ELR (cell line): ENCODE measurements at places on chromosomes 11 and 22.
A peak's percentile ranks its signal among the peaks of the same experiment; 100 is the strongest.

- DNase-seq, result peak; percentile 65
These were observed 7.3 kb downstream of the CABP7 start for GRCh38 chr22:29727131-29727523.

DNA sequence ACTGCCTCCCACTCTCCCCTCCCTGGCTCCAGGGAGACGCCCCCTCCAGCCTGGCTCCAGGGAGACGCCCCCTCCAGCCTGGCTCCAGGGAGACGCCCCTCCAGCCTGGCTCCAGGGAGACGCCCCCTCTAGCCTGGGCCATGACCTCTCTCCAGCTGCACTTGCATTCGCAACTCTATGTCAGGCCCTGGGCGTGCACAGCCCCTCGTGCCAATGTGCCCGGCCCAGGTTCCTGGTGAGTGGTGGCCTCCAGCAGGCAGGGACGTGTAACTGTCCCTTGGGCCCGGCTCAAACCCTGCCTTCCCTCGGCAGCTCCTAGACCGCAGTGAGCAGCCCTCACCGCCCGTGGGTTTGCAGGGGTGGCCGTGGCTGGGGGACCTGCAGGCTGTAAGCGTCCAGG is 6.9 kb downstream of the MUC6 start:
- DNase-seq, result no peak

GRCh38 chr11:34191578-34191977 is 86.1 kb downstream of the NAT10 start:
- DNase-seq, result no peak

GRCh38 chr11:60995798-60996197 is 24.3 kb downstream of the CD6 start:
- DNase-seq, result no peak

DNA sequence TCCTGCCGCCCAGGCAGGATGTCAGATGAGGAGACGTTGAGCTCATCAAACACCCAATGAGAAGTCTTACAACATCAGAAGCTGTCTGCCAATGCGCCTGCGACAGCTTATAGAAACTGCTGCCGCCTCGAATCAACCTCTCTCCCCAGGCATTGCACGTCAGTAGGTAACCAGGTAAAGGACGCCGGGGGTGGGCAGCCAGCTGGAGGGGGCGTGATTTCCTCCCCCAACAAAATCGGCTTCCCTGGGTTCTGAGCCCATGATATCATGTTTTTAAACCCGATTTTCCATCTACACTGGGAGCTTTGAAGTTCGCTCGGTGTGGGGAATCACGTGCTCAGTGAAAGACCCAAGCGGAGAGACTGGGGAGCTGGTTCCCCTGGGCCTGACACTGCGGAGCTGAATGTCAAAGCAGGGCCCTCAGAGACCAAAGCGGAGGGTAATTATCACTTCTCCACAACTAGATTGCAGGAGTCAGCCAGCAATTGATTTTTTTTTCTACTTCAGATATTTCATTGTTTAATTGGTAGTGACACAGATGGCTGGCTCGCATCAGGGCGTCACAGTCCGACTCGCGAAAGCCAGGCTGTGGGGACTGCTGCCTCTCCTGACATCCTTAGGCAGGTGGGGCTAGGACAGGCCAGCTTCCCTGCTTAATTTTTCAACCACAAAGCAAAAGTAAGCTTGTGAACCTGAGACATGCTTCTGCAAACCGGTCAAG is 15.4 kb downstream of the FAM83F start:
- DNase-seq, result no peak

- no peak for DNase-seq
These were observed 308.8 kb downstream of the LUZP2 start for GRCh38 chr11:24805671-24806070.

DNA sequence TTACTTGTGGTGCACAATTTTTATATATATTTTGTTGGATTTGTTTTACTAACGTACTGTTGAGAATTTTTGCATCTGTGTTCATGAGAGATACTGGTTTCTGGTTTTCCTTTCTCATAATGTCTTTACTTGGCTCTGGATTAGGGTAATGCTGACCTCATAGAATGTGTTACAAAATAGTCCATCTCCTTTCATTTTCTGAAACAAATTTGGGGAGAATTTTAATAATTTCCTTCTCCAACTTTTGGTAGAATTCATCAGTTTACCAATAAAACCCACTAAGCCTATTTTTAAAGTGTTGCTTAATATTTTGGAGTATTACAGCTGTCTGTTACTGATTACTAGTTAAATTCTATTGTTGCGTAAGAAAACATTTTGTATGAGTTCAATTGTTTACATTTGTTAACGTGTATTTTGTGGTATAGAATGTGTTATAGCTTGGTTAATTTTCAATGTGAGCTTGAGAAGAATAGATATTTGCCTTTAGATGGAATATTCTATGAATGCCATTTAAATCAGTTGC is 11.5 kb downstream of the TRIM22 start:
- DNase-seq, result no peak

GRCh38 chr11:132312701-132313111 is 942.3 kb downstream of the NTM start:
- peak; percentile 39 for DNase-seq

GRCh38 chr11:96187822-96188221 is 155.2 kb downstream of the MAML2 start:
- DNase-seq, result peak; percentile 93

GRCh38 chr11:6402061-6402470 is 11.8 kb downstream of the SMPD1 start:
- no peak for DNase-seq

DNA sequence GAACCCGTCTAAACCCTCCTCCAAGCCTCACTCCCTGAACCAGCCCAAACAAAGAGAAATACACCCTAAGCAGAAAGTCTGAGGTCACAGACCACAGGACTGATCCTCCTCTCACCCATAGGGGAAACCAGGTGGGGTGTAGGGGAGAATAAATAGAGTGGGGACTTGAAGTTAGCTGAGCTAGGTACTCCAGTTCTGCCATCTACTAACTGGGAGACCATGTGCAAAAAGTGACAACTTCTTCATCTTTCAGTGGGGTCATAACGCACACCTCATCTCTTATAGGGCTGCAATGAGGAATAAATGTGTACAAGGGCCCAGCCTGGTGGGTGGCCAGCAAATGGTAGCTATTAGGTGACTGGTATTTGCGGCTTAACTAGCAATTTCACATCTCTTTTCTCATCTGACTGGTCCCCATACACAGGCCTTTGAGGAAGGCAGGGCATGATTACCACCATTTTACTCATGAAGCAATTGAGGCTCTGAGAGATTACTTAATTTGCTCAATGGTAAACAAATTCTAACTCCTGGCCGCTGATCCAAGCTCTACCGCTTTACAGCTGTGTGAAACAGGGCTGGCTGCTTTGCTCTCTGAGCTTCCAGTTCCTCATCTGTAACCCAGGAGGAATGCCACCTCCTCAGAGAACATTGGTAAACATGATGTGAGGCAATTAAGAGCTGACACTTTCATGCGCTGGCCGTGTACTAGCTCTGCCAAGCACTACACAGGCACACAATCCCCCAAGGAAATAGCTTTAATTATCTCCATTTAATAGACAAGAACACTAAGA is 16.6 kb downstream of the TBC1D10A start:
- DNase-seq, result no peak

DNA sequence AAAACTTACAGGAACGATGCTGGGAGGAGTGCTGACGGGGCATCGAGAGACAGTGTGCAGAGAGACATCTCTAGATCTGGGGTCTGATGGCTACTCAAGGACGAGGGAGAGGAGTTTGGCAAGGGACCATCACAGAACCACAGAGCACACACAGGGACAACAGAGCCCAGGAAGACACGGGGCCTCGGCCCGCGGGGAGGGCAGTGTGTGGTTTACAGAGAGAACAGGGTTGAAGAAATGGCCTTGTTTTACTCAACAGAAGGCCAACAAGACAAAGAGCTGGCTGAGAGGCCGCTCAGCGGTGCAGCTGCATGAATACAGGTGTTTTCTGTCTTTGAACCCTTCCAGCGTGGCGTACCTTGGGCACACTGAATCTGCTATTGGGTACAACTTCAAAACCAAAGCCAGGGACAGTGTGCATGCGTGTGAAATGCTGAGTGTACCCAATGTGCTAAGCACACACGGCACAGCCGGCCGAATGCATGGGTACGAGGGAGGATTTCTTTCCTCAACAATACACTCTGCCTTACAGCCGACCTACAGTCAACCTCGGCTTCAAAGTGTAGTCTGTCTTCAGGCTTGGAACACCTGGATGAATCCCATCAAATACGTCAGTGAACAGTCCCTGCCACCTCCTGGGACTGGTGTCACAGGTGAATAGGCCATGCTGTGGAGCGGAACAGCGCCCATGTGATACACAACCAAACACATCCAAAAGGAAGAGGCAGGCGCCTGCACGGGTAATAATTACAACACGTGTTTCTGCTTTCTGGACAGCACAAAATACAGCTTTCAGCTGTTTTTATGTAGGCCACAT is 20.7 kb upstream of the BID start:
- no peak for DNase-seq

DNA sequence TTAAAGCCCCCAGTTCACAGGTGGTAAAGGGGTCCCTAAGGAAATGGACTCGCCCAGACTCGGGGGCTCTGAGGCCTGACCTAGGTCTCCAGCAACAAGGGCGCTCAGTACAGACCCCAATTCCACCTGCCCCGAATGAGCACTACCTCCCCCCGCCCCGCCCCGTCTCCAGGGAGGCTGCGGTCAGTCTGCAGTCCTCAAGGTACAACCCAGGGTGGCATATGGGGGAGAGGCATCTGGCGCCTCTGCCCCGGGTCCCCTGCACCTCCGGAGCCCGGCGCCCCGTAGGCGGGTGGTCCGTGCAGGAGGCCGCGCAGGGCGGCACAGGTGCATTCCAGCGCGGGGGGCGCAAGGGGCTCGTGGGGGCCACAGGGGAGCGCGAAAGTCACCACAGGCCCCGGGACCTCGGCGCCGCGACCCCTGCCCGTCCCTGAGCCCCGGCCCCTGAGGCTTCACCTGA is 361 bp downstream of the CTSD start:
- DNase-seq, result no peak

- DNase-seq, result no peak
These were observed 35.2 kb downstream of the HIKESHI start for GRCh38 chr11:86337227-86337626.

DNA sequence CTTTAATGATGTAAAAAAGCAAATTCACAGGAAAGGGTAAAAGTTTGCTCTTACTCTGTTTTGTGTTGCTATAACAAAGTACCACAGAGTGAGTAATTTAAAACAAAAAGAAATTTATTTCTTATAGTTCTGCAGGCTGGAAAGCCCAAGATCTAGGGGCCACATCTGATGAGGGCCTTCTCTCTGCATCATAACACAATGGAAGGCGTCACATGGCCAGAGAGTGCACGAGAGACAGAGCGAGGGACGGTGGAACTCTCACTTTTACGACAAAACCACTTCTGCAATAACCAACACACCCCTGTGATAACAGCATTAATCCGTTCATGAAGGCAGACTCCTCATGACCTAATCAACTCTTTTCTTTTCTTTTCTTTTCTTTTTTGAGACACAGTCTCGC is 31.1 kb downstream of the CD6 start:
- DNase-seq, result no peak

GRCh38 chr11:6925636-6926207 is 504 bp upstream of the ZNF215 start:
- peak; percentile 56 for DNase-seq
